ENCODE measurements at places on chromosomes 4 and X. TPM values are rescaled to one million over a fixed set of nuclear protein-coding genes. Genes with fewer than 3 reads are reported as not detected.
A peak's percentile ranks its signal among the peaks of the same experiment; 100 is the strongest.

GRCh38 chr4:19844446-19844845, 407.3 kb upstream of the SLIT2 start:
- DNase-seq, result no peak

DNA sequence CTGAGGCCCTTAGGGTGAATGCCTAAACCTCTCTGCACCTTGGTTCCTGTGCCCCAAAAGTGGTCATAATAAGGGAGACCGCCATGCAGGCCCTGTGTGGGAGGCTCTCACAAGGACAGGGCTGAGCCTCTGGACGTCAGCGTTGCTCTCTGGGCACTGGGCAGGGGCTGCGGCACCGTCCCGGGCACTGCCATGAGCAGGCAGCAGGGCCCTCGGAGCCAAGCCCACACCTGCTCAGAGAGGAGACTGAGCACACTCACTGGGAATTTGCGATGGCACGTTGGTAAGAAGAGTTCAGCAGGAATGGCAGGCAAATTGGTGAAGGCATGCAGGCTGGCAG, 123.4 kb downstream of the HMX1 start:
- DNase-seq, result no peak

GRCh38 chrX:40130207-40130606, 32.4 kb upstream of the BCOR start:
- DNase-seq, result no peak

DNA sequence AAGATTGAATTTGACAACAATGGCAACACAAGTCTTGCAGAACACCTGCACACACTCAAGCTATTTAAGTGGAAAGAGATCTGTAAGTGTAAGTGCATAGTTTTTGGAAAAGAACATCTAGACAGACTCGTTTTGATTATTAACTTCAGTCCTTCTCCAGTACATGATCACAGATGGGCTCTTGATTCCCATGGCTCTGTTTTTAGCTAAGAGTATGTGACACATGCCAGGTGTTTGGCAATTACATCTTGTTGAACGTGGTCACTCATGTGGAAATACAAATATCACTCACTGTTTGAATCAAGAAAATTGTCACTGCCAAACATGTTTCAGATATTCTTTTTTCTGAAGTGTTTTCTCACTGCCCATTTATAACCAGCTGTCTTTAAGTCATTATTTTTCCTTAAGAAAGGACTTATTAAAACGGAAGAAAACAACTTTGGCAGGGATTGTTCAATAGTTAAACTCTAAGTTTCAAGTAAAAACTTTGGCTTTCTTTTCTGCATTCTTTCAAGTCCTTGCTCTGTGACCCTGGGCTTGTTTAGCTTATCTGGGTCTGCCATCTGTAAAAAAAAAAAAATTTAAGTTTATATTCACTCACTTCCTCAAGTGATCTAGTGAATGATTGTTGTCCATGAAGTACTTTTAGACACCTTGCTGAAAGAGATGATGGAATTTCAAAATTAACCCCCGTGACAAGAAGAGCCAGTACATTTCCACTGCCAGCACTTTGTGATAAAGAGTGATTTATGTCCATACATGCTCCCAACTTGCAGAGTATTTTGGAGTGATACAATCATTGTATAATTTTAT, 125.4 kb downstream of the ATXN3L start:
- no peak for DNase-seq

- DNase-seq, result no peak
These were observed 10.0 kb downstream of the TMEM164 start for GRCh38 chrX:110012818-110013485.

DNA sequence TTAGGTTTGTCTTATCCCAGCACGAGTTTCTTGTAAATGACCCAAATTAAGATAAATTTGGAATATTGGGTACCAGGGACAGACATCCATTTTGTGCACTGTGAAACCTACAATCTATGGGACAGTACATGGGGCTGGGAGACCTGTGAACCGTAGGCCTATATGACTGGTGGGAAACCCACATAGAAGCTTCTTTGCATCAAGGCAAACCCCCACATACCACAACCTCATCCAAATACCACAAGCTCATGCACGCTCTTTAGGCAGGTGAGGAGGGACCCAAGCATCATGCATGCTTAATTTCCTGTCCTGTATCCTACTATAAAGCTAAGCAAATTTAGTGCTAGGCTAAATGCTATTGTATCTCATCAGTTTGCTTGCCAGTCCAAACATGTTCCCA, 47.8 kb downstream of the NIPAL1 start:
- peak; percentile 38 for DNase-seq

DNA sequence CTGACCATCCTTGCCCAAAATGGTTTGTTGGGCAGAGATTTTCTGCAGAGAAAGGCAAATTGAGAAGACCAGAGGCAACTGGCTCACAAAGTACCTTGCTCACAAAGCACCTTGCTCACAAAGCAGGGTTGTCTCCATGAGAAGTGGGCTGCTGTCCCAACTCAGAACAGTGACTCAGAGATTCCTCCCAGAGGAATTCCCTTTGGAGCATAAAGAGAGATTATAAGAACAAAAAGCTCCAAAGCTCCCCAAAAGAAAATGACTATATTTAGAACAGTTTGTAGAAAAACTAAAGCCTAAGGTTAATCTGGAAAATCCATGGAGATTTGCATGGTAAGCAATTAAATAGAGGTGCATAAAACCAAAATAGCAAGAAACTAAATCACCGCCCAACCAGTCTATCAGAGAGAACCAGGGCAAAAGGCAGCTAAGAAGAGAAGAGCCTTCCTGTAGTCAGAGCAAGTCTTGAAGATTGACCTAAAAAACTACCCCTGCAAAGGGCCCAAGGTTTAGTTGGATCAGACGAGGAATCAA, 731.4 kb downstream of the FAT4 start:
- DNase-seq, result no peak

DNA sequence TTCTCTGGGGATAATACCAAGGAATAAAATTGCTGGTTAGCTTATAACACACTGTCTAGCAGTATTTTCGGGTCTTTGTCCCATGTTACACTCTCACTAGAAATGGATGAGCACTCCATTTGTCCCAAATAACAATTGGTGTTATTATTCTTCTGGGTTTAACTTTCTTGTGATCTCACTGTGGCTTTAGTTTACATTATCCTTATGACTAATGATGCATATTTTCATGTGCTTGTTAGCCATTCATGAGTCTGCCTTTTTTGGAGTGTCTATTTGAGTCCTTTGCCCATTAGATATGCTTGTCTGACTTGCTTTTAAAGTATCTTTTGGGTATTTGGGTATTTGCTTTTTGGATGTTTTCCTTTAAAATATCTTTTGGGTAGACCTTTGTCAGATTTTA, 372.9 kb upstream of the TENM3 start:
- DNase-seq, result no peak

- peak; percentile 54 for DNase-seq
These were observed 33.1 kb downstream of the GAB3 start for GRCh38 chrX:154717824-154718223.

DNA sequence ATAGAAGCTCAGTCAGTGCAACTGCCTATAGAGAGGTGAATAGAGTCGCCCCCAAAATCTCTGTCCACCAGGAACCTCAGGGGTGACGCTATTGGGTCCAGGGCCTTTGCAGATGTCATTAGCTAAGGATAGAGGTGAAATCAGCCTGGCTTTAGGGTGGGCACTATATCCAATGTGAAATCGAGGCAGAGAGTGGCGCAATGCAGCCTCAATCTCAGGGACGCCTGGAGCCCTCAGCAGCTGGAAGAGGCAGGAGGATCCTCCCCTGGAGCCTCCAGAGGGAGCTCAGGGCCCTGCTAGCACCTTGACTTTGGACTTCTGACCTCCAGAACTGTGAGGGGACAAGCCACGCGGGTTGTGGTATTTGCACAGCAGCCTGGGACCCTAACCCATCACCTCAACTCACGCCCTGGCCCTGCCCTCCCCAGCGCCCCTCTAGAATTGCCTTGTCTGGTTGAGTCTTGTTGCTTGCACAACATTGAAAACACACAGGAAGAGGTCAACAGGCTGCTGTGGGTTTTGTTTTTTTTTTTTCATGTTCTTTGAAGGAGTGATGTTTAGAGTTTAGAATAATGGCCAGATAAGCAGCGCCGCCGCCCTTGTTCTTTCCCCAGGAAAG, 89.4 kb upstream of the PSAPL1 start:
- no peak for DNase-seq

- peak; percentile 91 for DNase-seq
These were observed 7.8 kb downstream of the RBM47 start for GRCh38 chr4:40621592-40622512.

DNA sequence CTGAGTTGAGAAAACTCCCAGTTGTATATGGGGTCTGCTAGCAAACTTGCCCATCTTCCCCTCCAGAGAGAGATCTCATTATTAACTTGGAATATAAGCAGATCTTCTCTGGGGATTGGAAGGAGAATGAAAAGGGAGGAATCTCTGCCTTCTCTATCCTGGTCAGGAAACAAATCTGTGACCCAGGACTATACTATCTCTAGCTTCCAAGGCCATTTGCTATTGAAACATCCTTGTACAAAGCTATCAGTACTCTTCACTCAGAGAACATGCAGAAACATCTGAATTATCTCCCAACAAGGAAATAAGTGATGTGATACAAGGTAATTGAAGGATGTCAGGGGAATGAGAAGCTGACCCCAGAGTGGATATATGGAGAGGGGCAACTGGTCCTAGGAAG, 183.8 kb downstream of the FRMPD4 start:
- DNase-seq, result no peak

GRCh38 chr4:78226279-78226678, 169.2 kb downstream of the FRAS1 start:
- no peak for DNase-seq

NHSL2 gene
- total RNA-seq, result not detected

RAB33A gene
- total RNA-seq, result 10.3 TPM

UGT2B11 gene
- not detected for total RNA-seq

SPATA18 gene
- not detected for total RNA-seq

XKRX gene
- total RNA-seq, result not detected

NCAPG gene
- total RNA-seq, result 46.3 TPM

GPR82 gene
- total RNA-seq, result not detected

NXF2 gene
- not detected for total RNA-seq

COQ2 gene
- total RNA-seq, result 1.2 TPM

ADH4 gene
- total RNA-seq, result not detected

Data from Karpas-422 (cell line).